ENCODE measurements at places on chromosomes 12 and 14. TPM values are rescaled to one million over a fixed set of nuclear protein-coding genes. Genes with fewer than 3 reads are reported as not detected.

Gene A2ML1
- not detected for total RNA-seq

Gene KLRC2
- 0.82 TPM for total RNA-seq

Gene TAS2R7
- not detected for total RNA-seq

Gene CPM
- total RNA-seq: 8.0 TPM

Gene SPIC
- total RNA-seq: not detected

Gene OAS1
- total RNA-seq: 33.6 TPM

Gene GPR135
- 0.60 TPM for total RNA-seq

Gene ABCD2
- 3.6 TPM for total RNA-seq

DNA sequence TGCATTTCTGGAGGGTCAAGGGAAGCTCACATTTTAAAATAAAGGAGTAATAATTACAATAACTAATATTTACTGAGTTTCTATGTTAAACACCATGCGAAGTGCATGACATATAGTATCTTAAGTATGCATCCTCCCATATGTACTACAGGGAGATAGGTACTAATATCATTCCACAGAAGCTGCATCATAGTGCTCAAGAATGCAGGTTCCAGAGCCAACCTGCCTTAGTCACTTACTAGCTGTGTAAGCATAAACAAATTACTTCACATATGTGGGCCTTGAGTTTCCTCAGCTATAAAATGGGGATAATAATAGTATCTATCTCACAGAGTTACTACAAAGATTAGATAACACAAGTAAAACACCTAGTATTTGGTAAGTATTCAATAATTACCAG, 18.3 kb downstream of the ARMH4 start:
- no peak for DNase-seq

GRCh38 chr14:102279688-102280348, 25.1 kb downstream of the MOK start:
- no peak for DNase-seq

DNA sequence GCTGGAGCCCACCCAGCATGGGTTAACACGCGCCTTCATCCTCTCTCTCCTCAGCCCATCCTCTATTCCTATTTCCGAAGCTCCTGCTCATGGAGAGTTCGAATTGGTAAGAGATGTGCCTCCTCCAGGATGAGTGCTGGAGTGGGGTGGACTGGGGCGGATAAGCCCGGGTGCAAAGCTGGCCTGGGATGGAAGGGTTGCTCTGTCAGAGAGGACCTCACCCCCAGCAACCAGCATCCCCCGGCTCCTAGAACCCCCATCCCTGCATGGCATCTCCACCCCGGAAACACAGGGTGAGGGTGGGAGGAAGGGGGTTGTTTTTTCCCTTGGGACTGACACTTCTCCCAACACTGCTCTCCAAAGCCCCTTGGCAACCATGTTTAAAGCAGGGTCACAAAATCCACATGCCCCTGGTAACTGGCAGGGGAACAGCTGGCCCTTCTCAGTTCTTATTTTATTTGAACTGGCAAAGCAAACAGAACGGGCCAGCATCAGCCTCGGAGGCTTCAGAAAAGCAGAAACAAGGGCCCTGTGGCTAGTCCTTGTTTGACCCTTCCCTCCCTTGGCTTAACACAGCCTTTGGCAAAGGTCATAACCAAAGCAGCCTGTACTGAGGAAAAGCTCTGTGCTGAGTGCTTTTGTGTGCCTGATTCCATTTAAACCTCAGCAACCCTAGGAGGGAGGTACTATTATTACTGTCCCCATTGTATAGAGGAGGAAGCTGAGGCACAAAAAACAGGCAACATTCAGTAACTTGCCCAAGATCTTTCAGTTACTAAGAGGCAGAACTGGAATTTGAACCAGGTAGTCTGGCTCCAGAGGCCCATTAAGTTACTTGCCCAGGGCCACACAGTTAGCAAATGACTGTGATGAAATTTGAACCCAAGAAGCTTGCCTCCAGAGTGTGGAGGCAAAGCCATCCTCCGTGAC, 4.2 kb downstream of the GSTZ1 start:
- no peak for DNase-seq

- DNase-seq: no peak
These were observed 2.1 kb upstream of the OXA1L start for GRCh38 chr14:22764382-22764781.

- no peak for DNase-seq
These were observed 71.1 kb downstream of the EGLN3 start for GRCh38 chr14:33879684-33880286.

DNA sequence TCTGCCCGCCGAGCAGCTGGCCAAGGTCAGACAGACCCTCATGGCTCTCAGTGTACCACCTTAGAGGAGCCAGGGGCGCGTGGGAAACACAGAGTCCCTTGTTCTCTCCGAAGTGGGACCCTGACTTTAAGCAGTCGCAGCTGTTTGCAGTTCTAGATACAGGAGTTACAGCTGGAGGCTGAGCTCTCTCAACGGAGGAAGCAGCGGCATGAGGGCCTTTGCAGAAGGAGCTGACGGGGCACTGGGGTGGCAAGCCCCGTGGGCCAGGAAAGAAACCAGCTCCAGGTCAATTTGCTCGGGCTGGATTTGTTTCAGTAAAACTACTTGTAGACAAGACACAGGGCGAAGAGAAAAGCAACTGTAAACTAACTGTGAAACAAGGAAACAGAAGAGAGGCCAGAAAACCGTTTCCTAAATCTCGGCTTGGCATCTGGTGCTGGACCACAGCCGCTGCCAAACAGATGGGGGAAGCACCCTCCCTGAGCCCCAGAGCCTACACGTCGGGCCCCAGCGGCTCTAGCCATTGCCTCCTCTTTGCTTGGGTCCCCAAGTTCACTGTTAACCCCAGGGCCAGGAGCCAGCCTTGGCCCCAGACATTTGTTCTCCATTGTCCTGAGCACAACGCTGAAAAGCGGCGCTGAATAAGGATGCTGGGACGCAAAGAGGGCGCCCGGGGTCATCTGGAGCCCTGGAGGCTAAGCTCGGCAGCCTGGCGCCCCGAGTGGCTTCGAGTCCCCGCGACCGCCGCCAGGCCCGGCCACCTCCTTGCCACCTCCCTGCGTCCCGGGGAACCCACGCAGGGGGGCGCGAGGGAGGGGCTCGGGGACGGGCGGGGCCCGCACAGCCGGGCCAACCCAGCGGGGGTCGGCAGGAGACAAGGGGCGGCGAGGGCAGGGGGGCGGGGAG, 914 bp upstream of the PACS2 start:
- DNase-seq: peak; percentile 43

DNA sequence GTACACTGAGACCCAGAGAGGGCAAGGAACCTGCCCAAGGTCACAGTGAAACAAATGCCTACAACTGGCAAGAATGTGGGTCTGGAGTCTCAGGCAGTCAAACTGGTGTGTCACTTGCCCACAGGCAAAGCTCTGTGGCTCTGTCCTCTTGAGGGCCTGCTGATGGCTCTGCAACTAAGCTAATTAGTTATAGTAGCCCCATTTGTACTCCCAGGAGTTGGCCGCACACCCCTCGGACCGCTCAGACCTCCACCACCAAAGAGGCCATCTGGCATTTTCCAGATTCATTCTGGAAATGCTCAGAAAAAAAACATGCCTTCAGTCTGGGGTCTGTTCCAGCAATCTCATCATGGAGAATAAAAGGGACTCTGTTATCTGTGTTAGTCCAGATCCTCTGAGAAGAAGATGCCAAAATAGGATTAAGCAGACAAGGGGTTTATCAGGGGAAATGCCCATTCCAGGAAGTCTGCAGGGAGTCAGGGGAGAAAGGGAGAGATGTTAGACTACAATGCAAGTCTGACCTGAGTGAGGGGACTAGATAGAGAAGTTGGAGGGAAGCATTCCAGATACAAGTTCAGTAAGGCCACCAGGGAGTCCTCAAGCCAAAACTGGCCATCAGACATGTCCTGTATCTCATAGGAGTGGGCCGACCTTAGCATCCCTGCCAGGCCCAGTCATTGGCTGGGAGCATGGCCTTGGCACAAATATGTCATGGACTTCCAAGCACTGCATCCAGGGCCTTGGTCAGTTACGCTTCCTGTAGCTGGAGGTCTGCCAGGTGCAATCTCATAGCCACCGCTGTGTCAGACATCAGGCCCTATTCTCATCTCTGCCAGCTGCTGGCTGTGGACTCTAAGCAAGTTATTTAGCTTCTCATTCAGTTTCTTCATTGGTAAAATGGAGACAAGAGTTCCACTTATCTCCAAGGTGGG, 15.4 kb upstream of the OAS1 start:
- no peak for DNase-seq

DNA sequence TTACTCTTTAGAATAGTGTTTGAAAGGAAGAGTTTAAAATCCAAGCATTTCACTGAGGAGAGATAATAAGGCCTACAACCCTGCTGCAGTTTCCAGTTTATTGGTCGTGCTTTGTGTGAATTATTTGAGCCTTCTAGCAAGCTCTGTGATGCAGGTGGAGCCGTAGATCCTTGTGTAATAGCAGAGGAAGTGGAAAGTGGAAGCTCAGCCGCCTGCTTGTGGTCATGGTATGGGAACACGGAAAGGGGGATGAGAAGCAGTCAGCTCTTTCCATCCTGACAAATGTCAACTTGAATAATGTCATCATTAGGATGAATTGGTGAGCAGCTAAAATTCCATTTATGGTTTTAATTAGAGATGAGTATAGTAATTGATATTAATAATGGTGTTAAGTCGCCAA, 29.1 kb downstream of the SYNE2 start:
- DNase-seq: no peak

DNA sequence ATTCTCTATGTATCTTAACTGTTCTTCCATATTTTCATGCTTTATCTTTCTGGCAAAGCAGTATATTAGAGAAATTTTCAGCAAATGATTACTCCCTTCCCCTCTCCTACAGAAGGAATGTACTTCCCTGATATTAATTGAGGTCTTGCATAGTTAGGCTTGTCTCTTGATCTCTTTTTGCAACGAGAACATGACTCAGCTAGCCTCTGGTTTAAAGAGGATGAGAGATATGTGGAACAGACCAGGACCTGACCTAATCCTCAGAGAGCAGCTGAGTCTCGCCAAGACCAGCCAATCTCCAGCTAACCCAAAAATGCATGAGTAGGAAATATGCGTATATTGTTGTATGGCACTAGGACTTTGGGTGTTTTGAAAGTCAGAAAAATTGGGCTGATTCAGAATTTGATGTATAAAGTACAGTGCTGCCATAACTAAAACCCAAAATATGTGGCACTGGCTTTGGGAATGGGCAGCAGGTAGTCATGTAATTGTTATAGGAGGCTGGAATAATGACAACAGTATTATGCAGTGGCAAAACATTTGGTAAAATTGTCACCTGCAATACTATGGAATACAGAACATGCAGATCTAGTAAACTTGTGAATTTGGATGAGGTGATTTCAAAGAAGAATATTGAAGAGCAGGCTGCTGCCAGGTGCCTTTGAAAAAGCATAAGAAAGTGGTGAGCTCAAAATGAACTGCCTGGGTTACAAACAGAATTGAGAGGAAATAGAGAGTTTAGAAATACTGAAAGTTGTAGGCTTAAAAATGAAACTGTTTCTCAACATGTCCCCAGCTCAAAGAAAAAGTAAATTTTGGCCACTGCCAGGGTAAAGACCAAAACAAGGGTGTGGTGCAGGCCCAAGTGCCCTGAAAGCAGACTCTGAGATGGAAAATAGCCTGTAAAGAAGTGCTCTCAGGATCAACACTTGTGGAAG, 9.3 kb upstream of the USP15 start:
- no peak for DNase-seq

GRCh38 chr12:2355198-2355597, 302.4 kb downstream of the CACNA1C start:
- no peak for DNase-seq

- no peak for DNase-seq
These were observed 27.7 kb upstream of the JDP2 start for GRCh38 chr14:75399843-75400775.

- no peak for DNase-seq
These were observed 69.3 kb upstream of the C14orf180 start for GRCh38 chr14:104510216-104510615.

DNA sequence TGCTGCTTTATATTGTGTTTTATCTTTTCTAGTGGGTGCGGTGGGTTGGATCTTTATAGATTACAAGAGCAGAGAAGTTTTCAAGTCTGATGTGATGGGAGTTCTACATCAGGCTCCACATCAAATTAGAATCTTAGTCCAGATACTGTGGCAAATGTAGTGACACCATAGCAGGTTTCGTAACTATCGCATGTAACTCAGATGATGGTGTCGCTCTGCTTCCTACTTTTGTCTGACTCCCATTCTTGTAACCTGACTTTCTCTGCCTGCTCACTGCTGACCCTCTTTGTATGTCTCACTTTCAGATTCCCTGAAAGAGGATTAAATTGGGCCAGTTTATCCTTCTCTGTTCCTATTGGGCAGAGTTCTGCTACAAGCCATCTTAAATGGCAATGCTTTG, 22.8 kb upstream of the FBXO34 start:
- DNase-seq: no peak

- DNase-seq: no peak
These were observed 221.7 kb upstream of the GRIP1 start for GRCh38 chr12:66900616-66901015.

DNA sequence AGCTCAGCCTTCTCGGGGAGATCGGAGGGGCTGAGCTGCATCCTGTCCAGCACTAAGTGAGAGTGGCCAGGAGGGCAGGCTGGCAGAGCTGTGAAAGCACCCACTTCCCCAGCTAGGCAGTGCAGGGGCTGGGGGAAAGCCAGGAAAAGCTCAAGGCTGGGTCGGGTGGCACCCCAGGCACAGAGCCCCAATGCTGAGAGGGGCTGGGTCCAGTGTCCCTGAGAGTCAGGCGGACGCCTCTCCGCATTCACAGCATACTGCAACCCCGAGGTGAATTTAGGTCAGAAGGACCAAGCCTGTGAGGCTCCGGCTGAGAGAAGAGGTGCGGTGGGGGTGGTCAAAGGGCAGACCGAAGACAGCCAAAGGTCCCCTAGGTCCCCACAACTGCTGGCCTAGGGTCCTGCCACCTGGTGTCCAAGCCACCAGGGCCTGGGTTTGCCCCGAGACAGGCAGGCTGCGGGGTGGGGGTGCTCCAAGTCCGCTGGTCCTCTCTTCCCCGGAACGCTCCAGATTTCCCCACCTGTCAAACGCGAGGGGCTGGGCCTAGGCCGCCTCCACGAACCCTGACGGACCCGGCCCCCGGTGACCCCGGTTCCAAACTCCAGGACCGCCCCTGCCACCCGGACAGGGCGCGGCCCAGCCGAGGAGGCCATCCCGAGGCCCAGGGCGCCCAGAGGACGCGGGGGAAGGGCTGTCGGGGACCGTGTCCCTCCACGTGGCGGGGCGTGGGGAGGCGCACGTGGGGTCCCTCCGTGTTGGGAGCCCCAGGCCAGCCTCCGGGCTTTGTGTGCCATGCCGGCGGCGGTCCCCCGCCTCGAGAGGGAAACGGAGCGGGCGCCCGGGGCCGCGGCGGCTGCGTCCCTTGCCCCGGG, 527 bp downstream of the CAMKK2 start:
- DNase-seq: peak; percentile 47

Measured in activated naive CD8-positive, alpha-beta T cell treated with anti-CD3 and anti-CD28 coated beads for 36 hours (primary cell).